Endothelial cell (in vitro differentiated cells): ENCODE measurements at places on chromosomes 16 and 17. TPM values are rescaled to one million over a fixed set of nuclear protein-coding genes. Genes with fewer than 3 reads are reported as not detected.

DNA sequence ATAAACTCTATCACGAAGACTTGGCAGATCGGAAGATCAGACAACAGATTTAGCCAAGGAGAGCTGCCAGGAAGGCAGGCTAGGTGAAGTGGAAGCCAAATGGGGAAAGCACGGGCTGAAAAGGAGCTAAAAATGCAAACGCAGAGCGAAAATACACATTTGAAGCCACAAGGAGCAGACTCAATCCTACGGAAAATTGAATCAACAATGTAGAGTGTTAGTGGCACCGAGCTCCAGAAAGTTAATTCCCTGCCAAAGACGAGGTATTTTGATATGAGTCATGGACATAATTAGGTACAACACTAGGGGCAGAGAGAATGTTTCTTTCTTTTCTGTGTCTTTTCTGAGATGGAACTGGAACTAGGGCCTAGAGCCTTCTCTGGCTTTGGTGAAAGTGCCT, 20.7 kb downstream of the GSG1L start:
- no peak for DNase-seq

GRCh38 chr16:28282045-28282444, 10.3 kb upstream of the SBK1 start:
- DNase-seq: no peak

- no peak for DNase-seq
These were observed 2.0 kb downstream of the FASN start for GRCh38 chr17:82095777-82096708.

DNA sequence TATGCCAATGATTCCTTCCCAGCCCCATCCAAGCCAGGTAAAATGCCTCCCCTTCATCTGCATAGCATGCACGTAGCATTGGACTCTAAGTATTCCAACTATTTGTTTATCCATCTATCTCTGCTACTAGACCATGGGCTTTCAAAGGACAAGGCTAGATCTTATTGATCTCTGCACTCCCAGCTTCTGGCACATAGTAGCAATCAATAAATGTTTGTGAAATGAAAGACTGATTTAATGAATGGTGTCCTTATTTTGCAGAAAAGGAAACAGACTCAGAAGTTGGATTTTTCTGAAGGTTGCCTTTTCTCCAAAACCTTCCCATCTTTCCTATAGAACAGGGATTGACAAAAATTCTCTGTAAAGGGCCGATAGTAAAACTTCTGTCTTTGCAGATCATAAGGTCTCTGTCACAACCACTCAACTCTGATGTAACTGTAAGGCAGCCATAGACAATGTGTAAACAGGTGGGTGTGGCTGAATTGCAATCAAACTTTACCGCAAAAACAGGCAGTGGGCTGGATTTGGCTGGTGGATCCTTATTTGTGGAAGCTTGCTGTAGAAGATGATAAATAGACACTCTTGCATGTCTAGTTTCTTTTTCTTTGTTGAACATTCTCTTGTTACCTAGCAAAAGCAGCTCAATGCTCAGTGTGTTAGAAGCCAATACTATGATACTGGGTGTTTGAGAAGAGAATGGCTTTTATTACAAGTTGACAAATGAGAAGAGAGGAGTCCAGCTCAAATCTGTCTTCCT, 7.6 kb upstream of the CMTR2 start:
- no peak for DNase-seq

GRCh38 chr17:50364715-50365114, 8.3 kb downstream of the MRPL27 start:
- no peak for DNase-seq

TMEM220 gene
- total RNA-seq: 2.3 TPM
